ENCODE measurements at places on chromosomes 1 and 21. TPM values are rescaled to one million over a fixed set of nuclear protein-coding genes. Genes with fewer than 3 reads are reported as not detected.

DNA sequence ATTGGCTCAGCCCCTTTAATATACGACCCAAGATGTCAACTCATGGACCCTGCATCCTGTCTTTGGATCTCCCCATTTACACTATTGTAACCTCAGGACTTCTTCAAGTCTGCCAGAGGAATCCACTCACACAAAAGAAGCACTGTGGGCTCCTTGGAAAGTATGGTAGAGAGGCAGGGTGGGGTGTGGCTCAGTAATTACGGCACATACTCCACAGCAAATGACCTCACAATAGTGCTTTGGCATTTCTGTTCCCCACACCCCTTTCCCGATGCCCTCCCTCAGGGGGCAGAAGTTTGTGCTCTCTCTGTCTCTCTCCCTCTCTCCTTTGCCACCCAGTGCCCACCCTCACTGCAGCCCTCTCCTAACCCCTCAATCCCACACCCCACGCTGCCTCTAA is 27.8 kb upstream of the IFNAR2 start:
- peaks cover 5% of the 10 kb centered on the region for H3K4me1 ChIP-seq
- no peak overlapping the region for H3K27ac ChIP-seq
- no peak for DNase-seq
- no peaks in the 10 kb centered on the region for H3K36me3 ChIP-seq
- no peaks in the 10 kb centered on the region for H3K27me3 ChIP-seq

RABIF gene
- 5.5 TPM for total RNA-seq

RNU1-3 gene
- total RNA-seq = 2,125 TPM

GRCh38 chr1:66315671-66316070 is 218.3 kb upstream of the SGIP1 start:
- H3K27ac ChIP-seq = peak overlapping the region; percentile 75
- no peak for DNase-seq
- H3K36me3 ChIP-seq = no peaks in the 10 kb centered on the region
- H3K4me3 ChIP-seq = no peak overlapping the region

DENND2D gene
- 9.8 TPM for total RNA-seq

- H3K27me3 ChIP-seq = no peaks in the 10 kb centered on the region
- no peak overlapping the region for H3K4me3 ChIP-seq
- H3K27ac ChIP-seq = no peak overlapping the region
- H3K36me3 ChIP-seq = no peaks in the 10 kb centered on the region
- DNase-seq = no peak
Observed at GRCh38 chr1:115544131-115544530, 97.6 kb upstream of the VANGL1 start.

- no peak overlapping the region for H3K27ac ChIP-seq
- no peaks in the 10 kb centered on the region for H3K27me3 ChIP-seq
- no peaks in the 10 kb centered on the region for H3K36me3 ChIP-seq
- H3K4me1 ChIP-seq = peaks cover 8% of the 10 kb centered on the region
- DNase-seq = no peak
- H3K4me3 ChIP-seq = no peak overlapping the region
Observed at GRCh38 chr1:202959276-202959620, 1.1 kb upstream of the ADIPOR1 start.

KRTAP19-3 gene
- total RNA-seq = not detected

DNA sequence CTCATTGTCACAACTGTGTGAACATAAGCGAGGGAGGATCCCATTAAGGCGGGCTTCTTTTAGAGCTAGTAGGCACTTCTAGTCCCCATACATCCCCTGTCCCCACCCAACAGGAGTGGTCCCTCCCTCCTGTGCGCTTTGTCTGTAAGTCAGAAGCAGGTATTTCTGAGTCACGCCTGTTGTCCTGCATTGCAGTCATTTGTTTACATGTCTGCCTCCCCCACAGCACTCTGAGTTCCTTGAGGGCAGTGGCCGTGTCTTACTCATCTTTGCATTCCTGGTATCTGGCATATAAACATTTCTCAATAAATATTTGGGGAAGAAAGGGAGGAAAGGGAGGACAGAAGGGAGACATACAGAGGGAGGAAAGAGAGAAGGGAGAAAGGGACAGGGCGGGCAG is 40.3 kb downstream of the PLEKHA6 start:
- no peak overlapping the region for H3K4me3 ChIP-seq
- no peaks in the 10 kb centered on the region for H3K4me1 ChIP-seq
- H3K27ac ChIP-seq = no peak overlapping the region
- no peaks in the 10 kb centered on the region for H3K27me3 ChIP-seq
- DNase-seq = no peak

NLRP3 gene
- total RNA-seq = 2.8 TPM

DNA sequence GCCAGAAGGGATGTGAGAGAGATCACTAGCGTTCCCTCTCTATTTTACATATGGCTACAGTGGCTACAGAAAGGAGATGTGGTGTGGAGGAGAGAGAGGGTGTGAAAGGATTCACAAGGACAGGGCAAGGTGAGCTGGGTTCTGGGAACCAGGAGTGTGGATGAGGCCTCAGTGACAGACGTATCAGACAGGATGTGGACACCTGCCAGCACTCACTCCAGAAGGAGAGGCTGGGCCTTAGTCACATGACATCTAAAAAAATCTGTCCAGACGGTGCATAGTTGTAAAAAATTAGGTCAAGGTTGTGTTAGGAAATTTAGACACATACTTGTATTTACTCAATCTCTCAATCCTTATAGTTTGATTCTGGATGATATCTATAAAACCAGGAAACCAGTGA is 10.6 kb downstream of the TRIM67 start:
- H3K4me3 ChIP-seq = no peak overlapping the region
- DNase-seq = no peak
- H3K36me3 ChIP-seq = no peaks in the 10 kb centered on the region
- no peak overlapping the region for H3K27ac ChIP-seq
- H3K4me1 ChIP-seq = no peaks in the 10 kb centered on the region
- H3K27me3 ChIP-seq = peaks cover 6% of the 10 kb centered on the region

DNA sequence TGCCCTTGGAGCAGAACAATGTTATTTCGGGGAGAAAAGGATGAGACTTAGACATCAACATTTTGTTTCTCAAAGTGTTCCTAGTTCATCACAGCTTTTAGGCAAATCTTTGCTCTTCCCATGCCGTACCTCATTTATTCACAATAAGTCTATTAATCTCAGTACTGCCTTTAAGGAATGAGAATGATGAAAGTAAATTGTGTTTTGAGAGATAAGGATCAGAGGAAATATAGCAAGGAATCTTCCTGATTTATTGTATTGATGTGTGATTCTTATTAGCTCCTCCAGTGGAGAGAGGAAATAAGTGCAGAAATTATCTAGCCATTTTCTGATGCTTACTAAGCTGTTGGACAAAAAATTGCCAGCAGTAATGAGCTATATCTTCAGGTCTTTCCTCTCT is 2.0 kb downstream of the POLR3C start:
- H3K27ac ChIP-seq = no peak overlapping the region
- no peak overlapping the region for H3K4me3 ChIP-seq
- no peak for DNase-seq
- no peaks in the 10 kb centered on the region for H3K4me1 ChIP-seq

GRCh38 chr1:195763907-195764374 is 844.3 kb downstream of the KCNT2 start:
- no peaks in the 10 kb centered on the region for H3K36me3 ChIP-seq
- H3K4me1 ChIP-seq = no peaks in the 10 kb centered on the region
- no peak overlapping the region for H3K4me3 ChIP-seq
- no peak overlapping the region for H3K27ac ChIP-seq
- DNase-seq = no peak
